ENCODE measurements at places on chromosomes 1 and 21.

DNA sequence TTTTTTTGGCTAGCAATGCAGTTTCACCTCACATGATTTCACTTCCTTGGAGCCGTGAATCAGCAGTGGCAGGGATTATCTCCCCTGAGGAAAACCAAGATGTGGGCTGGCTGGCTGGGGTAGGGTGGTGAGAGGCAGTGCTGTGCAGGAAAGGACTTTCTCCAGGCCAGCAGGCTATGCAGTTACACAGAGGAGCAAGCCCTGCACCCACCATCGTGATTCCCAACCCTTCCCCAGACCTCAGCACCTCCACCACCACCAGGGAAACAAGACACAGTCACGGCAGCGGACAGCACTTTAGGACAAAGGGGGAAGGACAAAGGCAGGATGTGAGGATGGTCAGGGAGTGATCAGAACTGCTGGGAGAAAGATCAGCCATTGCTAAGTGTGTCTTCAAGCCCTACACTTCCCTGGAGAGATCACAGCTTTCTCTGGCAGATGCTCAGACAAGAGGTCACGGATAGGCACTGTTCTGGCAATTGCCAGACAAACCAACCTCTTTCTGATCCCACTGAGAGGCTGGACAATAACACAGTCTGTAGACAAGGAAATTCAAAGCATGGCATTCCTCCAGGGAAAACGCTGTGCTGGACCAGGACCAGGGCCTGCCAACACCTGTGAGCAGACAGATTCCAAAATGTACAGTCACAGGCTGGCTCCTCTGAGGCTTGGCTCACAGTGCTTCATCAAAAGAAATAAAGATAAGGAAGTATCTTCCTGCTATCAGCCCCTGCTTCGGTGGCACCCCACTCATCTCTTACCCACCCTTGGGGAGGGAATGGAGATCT lies 509.4 kb downstream of the SMYD3 start:
- DNase-seq, result no peak

- DNase-seq, result peak; percentile 71
Observed at GRCh38 chr1:225454733-225455132, 26.9 kb upstream of the LBR start.

DNA sequence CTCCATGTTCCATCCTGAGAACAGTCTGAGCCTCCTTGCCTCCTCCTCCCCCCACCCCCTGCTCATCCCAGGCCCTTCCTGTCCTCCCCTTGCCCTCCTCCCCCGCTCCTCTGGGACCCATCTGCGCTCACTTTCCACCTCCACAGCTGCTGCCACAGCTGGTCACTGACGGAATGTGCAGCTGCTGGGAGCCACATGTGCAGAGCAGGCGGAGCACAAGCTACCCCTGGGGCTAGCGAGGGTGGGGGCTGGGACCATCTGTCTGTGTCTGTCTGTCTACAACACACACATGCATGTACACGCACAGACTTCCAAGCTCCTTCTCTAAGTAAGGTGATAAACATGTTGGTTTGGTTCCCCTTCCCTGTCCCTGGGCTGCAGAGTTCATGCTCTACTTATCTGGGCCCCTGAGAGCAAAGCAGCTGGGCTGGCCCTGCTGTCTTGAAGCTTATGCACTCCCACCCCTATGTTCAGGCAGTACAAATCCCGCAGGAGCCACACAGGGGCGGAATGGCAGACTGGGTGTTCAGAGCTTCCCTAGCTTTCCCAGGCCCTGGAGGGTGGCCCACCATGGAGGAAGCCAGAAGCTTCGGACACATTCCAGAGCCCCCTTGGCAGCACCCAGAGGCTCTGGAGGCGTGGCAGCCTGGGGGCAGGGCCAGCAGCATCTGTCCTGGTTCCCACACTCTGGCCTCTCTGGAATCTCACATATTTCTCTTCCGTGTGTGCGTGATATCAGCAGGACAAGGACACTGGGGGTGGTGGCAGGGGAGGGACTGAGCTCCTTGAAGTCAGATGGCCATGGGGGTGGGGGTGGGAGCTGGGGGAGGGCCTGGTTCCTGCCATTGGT lies 7.0 kb upstream of the HEYL start:
- DNase-seq, result no peak

GRCh38 chr1:60739729-60740128 lies 342.6 kb upstream of the NFIA start:
- no peak for DNase-seq

- no peak for DNase-seq
Observed at GRCh38 chr1:245126530-245126929, 28.3 kb upstream of the KIF26B start.

- DNase-seq, result no peak
Observed at GRCh38 chr1:36089393-36090121, 865 bp downstream of the ADPRS start.

- DNase-seq, result no peak
Observed at GRCh38 chr1:101002551-101002950, 23.0 kb downstream of the DPH5 start.

DNA sequence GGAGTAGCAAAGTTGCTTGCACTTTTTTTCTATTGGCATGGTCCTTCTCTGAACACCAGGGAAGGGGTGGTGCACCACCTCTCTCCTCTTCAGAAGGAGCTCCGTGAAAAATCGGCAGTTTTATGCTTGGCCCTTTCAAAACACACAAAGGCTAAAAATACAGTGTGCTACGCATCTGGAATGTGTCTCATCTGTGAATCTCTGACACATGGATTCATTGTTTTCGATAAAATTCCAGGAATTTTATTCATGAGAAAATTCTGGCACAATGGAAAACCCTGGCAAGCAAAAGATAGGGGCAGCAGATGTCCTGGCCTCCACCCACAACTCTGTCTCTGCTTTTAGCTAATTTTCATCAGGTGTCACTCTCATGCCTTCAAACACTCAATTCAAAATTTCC lies 42.9 kb downstream of the ERG start:
- DNase-seq, result no peak

All from stimulated activated CD4-positive, alpha-beta T cell treated with anti-CD3 and anti-CD28 coated beads, TNF-alpha, amount 100 ng/mL, for 24 hours (primary cell).